ENCODE measurements at places on chromosomes 7 and 10.

DNA sequence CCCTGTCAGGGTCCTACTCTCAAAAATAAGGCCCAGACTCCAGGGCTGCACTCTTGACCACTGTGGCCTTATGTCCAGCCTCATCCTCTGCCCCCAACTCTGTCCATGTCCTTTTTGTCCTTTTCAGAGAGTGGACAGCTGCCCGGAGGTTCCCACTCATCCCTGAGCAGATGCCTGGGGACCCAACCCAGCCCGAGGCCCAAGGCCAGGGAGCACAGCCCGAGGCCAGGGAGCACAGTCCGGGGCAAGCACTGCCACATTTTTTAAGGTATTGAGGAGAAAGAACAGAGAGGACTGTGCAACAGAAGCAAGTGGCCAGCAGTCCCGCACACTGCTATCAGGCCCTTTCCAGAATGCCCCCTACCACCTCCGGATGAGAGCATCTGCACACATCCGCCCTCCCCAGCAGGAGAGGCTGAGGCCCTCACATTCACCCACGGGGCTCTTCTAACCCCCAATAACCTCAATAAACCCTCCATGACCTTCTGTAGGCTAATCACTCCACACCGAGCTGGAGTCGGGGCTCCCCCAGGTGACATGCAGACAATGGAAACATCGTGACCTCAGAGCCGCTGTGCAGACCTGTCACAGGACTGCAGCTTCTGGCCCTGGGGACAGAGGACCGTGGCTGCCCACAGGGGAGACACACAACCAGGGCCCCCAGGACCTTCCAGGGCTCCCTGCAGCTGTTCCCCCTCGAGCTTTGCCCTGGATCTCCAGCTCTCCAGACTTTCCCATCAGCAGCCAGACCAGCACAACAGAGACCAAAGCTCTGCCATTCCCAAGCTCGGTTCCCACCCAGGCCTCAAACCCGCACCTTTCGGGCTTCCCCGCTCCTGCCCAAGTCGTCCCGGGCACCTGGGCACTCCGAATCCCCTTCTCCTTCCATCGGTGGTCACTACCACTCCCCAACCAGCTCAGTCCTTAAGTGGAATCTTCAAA lies 51.4 kb downstream of the CAMK2B start:
- no peak for DNase-seq

- no peak for DNase-seq
These were observed 180.8 kb downstream of the JAZF1 start for GRCh38 chr7:27999829-28000228.

- no peak for DNase-seq
These were observed 19.4 kb upstream of the SH3PXD2A start for GRCh38 chr10:103874730-103875129.

DNA sequence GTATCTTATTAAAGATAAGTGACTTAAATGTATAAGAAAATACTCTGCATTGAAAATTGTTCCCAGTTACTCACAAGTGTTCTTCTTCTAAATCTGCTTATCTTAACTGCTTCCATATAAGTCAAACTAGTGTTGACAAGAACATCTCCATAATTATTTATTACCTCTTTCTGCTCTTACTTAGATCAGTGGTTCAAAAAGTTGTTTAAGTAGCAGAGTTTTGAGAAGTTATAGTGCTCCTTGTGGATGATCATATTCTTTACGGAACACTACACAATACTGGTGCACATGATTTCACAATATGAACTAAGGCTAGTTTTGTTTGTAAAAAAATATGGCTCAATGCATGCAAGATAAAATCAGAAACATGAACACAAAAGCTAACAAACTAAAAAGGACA lies 168.4 kb downstream of the SEMA3D start:
- DNase-seq, result no peak

- DNase-seq, result no peak
These were observed 99.3 kb downstream of the KAT6B start for GRCh38 chr10:74925708-74926107.

All from C1 segment of cervical spinal cord (tissue), 14 donors.